ENCODE measurements at places on chromosomes 3 and 15.

GRCh38 chr15:49902685-49903501, 216.1 kb downstream of the ATP8B4 start:
- DNase-seq = peak; percentile 80

DNA sequence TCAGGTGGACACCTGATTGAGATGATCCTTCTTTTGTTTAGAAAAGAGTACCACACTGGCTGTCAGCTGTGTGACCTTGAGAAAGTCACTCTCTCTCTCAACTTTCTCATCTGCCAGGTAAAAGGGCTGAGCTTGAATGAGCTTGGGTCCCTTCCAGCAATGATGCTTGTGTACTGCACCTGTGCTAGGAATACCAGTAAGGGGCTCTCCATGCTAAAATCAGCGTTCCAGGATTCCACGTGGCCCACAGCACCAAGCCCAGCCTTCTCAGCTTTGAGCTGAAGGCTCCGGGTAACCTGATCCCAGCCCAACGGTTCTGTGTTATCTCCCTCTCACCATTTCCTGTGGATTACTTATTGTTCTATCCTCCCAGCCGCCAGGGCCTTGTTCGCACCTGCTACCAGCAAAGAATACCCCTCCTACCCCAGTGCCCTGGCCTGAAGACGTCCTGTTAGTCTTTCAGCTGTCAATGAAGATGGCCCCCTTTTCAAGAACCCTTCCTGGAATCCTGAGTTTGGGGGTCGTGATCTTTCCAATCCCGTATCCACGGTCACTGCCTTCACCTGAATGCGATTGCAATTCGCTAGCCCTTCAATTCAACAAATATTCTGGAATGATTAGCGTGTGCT, 54.2 kb upstream of the CGNL1 start:
- DNase-seq = no peak

DNA sequence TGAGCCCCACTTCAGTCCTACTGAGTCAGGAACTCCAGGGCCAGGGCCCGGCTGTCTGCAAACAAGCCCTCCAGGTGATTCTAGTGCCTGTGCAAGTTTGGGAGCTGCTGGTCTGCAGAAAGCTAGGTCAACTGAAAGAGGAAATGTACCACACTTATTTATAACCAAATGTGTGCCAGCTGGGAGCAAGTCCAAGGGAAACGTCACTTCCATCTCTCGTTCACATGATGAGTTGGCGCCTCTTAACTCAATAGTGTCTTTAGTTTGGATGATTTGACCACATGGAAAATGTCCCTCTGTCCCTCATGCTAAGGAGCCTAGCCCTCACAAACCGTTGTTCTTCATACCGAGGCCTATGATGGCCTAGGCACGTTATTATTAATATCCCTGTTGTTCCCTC, 43.2 kb downstream of the GOLGA8S start:
- peak; percentile 14 for DNase-seq

DNA sequence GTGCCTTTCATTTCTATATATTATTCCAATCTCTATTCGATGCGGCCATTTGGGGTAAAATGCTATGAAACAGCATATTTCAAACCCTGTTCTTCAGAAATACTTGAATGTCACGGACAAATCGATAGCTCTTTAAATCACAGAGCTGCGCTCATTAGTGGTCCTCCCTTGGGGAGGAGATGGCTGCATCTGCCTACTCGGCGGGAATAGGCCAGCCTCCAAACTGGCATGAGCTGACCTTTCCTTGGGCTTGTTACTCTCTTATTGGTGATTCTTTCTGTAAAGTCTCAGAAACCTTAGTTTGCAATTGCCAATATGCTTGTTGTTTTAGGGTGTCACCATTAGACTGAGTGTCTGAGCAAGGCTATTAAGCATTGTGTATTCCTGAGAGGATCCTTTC, 120.9 kb downstream of the BDH1 start:
- DNase-seq = no peak

DNA sequence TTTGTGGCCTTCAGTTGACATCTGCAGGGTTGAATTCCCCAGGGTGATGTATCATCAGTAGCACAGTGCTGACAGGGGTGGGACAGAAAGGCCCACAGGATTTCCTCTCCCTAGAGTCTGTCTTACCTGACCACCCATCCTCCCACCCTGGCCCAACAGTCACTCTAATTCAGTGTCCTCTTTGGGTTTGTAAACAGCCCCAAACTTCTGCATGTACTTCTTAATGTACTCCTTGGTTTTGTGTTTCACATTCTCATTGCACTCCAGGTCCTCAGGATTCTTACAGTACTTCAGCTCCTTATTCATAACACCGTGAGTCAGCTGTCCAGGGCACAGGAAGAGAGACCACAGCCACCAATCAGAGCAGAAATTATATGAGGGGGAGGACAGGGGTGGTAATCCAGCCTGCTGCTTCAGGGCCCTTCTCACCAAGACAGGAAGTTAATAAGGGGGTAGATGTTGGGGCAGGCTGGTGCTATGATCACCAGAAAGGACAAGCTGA, 37.5 kb downstream of the NBEAL2 start:
- no peak for DNase-seq

DNA sequence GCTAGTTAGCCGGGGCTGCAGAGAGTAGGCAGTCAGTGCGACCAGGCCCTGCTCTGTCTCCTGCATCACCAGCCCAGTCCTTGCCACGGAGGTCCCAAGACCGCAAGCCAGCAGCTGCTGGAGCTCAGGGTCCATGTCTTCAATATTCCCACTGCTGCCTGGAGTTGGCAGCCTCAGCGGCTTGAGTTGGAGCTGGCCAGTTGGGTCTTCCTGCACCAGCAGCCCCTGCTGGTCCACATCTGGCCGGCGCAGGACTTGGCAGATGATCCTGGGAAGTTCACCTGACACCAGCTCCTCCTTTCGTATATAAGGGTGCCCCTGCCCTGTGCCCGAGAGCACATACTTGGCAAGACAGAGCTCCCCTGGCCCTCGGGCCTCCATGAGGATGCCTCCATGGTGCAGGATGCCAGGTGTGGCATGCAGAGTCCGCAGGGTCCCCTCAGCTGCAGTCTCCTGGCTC, 5.7 kb downstream of the XIRP1 start:
- DNase-seq = no peak

DNA sequence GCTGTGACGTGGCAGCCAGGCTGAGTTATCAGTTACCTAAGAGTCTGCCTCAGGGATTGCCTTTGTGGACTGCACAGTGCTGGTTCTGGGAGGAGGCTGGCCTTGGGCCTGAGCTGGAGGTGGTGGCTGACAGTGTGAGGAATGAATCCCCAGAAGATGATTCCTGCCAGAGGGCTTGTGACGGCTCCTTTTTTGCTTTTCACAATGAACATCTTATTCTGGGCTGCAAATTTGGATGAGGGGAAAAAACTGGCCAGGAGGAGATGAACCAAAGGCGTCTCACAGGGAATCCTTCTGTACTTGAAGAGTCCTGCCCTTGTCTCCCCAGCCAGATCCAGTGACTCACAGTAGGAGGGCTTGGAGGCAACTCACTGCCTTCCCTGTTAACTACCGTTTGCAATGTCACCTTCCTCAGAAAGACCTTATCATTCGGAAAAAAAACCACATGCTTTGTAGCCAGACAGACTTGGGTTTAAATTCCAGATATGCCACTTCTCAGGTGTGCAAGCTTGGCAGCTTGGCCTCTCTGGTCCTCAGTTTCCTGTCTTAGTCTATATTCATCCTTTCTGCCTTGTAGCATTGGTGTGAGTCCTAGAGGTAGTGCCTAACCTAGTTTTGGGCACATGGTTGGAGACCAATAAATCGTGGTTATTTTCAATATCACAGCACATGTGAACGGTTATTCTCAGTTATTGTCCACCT, 19.1 kb downstream of the ST6GAL1 start:
- no peak for DNase-seq

DNA sequence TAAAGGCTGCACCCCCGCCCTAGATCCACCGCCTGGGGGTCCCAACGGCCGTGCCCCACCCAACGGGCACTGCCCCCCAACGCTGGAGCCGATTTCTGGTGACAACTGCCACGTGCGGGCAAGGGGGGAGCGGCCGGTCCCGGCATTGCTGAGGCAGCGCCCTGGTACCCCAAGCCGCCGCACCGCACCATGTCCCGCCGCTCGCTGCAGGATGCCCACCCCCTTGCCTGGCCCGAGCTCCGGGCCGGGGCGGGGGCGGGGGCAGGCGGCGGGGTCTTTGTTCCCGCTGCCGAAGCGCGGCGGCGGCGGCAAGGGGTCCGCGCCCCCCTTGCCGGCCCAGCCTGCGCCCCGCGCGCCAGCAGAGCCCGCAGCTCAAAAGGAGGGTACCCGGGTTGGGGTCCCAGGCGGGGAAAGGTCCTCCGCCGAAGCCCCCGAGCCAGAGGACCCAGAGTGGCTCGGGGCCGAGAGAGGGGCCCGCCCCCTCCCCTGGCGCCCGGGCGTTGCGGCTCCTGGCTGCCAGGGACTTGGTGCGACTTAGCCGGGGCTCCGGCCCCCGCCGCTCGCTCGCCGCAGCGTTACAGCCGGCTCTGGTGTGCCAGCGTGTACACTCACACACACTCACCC, 678 bp downstream of the SEMA7A start:
- DNase-seq = no peak

DNA sequence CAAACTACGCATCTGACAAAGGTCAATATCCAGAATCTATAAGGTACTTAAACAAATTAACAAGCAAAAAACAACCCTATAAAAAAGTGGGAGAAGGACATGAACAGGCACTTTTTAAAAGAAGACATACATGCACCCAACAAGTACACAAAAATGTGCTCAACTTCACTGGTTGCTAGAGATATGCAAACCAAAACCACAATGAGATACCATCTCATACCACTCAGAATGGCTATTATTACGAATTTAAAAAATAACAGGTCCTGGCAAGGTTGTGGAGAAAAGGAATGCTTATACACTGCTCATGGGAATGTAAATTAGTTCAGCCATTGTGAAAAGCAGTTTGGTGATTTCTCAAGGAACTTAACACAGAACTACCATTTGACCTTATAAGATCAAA, 175.6 kb upstream of the MLF1 start:
- DNase-seq = no peak

- DNase-seq = no peak
These were observed 1045.9 kb downstream of the MCTP2 start for GRCh38 chr15:95277266-95277665.

- DNase-seq = no peak
These were observed 22.8 kb downstream of the MYL3 start for GRCh38 chr3:46840491-46840890.

GRCh38 chr3:122942937-122943827, 84.4 kb downstream of the SEMA5B start:
- peak; percentile 80 for DNase-seq

- no peak for DNase-seq
These were observed 34.7 kb upstream of the BNIP2 start for GRCh38 chr15:59723687-59724346.

GRCh38 chr3:48684480-48685143, 1.1 kb downstream of the NCKIPSD start:
- DNase-seq = peak; percentile 31

DNA sequence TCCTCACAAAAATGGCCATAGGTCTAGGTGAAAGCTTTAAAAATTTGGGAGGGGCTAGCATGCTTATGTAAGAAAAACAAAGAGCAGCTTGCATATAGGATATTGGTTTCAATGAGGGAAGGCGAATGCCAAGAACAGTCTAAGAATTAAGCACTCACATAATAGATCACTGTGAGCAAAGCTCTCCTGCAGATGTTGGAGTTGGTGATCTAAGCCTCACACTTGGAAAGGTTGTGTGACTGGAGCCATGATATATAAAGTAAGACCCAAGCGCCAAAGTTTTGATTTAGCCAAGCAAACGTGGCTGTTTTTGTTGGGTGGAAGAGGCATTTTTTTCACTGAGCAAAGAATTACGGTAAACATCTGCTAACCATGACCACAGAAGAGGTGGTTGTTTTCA, 237.5 kb downstream of the FOXP1 start:
- DNase-seq = peak; percentile 34

DNA sequence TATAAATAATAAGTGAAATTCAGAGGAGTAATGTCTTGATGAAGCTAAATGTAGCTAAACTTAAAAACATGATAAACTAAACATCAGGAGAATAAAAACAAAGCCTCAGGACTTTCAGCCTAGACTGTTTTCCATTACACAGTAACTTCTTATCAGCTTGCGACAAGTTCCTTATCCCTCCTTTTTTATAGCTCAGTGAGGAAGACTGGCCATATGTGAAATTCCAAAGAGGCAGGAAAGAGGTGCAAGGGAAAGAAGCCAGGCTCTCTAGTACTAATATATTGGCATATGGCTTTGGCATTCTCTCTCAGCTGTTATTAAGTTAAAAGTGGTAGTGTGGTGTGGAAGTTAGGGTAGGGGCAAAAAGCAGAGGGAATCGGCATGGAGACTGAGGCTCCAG, 4.4 kb downstream of the COX17 start:
- DNase-seq = no peak

DNA sequence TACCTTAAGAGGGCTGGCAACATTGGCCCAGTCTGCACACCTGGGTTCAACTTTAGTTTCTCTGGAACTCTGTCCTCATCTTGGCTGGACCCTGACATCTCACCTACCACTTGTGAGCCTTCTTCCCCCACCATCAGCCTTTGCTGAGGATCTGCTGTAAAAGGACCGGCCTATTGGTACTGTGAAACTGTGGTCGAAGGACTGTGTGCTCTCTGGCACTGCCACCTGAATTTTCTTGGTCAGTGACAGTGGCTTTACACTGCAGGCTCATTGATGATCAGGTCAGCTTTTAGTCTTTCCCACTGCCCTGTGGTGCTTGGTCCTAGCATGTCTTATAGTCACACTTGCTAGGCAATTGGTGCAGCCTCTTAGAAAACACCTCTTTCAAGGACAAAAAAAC, 86.9 kb downstream of the PEX5L start:
- no peak for DNase-seq

- no peak for DNase-seq
These were observed 9.4 kb downstream of the ANO10 start for GRCh38 chr3:43612419-43612818.

All from lung (tissue), 17 donors.